Psoas muscle (tissue), 8 donors: ENCODE measurements at places on chromosomes 11 and 22.

DNA sequence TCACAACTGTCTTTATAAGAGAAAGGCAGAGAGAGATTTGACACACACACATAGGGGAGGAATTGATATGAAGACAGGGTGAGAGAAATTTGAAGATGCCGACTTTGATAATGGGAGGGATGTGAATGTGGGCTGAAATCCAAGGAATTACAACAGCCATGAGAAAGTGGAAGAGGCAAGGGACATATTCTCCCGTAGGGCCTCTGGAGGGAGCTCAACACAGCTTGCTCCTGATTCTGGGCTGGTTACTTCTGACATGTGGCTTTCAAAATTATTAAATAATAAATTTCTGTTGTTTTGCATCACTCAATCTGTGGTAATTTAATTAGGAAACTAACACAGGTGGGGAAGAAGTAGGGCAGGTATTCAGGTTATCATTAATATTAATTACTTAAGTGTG, 282.9 kb downstream of the LUZP2 start:
- no peaks in the 10 kb centered on the region for H3K4me1 ChIP-seq
- DNase-seq, result no peak
- no peaks in the 10 kb centered on the region for H3K27me3 ChIP-seq
- H3K4me3 ChIP-seq, result no peak overlapping the region
- H3K27ac ChIP-seq, result no peak overlapping the region
- no peaks in the 10 kb centered on the region for H3K36me3 ChIP-seq

GRCh38 chr22:49933236-49934159, 15.1 kb downstream of the CRELD2 start:
- H3K27ac ChIP-seq, result peak overlapping the region; percentile 95
- H3K4me3 ChIP-seq, result peak overlapping the region; percentile 73
- peaks cover 64% of the 10 kb centered on the region for H3K4me1 ChIP-seq
- DNase-seq, result peak; percentile 83
- H3K27me3 ChIP-seq, result no peaks in the 10 kb centered on the region
- H3K36me3 ChIP-seq, result no peaks in the 10 kb centered on the region

- H3K36me3 ChIP-seq, result no peaks in the 10 kb centered on the region
- DNase-seq, result no peak
- H3K27me3 ChIP-seq, result no peaks in the 10 kb centered on the region
Measured at GRCh38 chr11:58495906-58496305, 12.0 kb downstream of the OR5B21 start.

GRCh38 chr11:130189492-130190210, 30.1 kb downstream of the ST14 start:
- no peak overlapping the region for H3K27ac ChIP-seq
- DNase-seq, result no peak
- H3K4me1 ChIP-seq, result no peaks in the 10 kb centered on the region

- H3K4me1 ChIP-seq, result no peaks in the 10 kb centered on the region
- H3K4me3 ChIP-seq, result no peak overlapping the region
- peaks cover 3% of the 10 kb centered on the region for H3K27me3 ChIP-seq
- no peak for DNase-seq
Measured at GRCh38 chr11:115930886-115931547, 426.8 kb upstream of the CADM1 start.

DNA sequence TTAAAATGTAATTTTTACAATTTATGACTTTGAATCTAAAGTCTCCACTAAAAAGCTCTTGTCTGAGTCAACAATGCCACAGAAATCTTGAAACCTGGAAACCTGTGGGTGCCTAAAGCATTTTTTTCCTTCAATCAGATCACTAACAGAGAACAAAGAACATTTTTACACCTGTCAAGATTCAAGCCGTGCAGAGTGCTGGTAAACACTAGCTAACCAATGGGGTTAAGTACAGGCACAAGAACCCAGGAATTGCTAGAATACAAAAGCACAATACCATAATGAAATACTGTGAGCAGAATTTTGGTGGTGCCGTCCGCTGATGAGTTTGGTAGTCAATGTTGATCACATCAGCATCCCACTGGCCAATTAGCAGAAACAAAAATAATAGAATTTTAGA, 380.3 kb upstream of the PITPNB start:
- no peak for DNase-seq
- H3K36me3 ChIP-seq, result no peaks in the 10 kb centered on the region
- H3K4me1 ChIP-seq, result peaks cover 6% of the 10 kb centered on the region
- H3K27me3 ChIP-seq, result no peaks in the 10 kb centered on the region
- H3K27ac ChIP-seq, result no peak overlapping the region
